CD4-positive, alpha-beta T cell treated with Interleukin-4 for 4 hours (primary cell): ENCODE measurements at places on chromosomes 2 and 18.
A peak's percentile ranks its signal among the peaks of the same experiment; 100 is the strongest.

- DNase-seq: no peak
Measured at GRCh38 chr2:218395456-218395825, 4.2 kb upstream of the CTDSP1 start.

GRCh38 chr2:126880817-126881216 lies 17.9 kb upstream of the TEX51 start:
- no peak for DNase-seq

DNA sequence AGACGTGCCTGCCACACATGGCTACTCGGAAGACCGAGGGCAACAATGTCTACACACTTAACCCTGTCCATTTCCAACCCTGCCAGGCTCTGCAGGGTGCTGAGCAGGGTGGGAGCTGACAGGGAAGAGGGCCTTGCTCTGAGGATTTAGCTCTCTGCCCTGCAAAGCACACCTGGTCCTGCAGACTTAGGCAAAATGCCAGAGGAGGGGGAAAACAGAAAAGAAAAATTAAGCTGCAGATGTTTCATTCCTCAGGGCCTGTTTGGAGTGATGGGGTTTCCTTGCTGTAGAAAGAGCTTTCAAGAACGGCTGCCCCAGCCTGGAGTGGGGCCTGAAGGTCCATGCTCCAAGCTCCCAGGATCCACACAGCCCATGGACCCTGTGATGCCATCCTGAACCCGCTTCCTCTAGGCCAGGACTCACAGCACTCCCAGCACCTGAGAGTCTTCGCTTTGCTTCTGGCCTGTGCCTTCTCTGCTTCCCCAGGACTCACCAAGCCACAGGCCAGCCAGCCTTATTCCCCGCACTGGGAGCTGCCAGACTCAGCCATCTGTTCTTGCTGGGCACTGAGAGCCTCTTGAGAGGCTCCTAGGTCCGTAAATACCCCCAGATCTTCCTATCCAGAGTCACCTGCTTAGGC lies 9.1 kb upstream of the TEX51 start:
- no peak for DNase-seq

GRCh38 chr18:12857991-12858544 lies 26.0 kb downstream of the PTPN2 start:
- DNase-seq: no peak

DNA sequence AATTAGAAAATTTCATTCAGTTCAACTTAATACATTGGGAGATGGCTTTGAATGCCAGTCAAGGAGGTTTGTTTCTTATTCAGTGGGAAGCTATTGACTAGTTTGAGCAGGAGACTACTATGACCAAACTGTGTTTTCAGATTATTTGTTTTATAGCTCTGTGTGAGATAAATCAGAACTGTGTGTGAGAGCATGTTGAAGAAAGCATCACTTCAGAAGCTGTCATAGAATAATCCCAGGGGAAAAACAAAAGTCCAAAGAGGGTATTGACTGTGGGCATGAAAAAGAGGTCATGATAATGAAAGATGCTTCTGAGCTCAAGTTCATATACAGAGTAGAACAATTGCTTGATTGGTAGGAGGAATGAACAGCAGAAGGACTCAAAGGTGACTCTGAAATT lies 160.6 kb downstream of the MAP2 start:
- no peak for DNase-seq

DNA sequence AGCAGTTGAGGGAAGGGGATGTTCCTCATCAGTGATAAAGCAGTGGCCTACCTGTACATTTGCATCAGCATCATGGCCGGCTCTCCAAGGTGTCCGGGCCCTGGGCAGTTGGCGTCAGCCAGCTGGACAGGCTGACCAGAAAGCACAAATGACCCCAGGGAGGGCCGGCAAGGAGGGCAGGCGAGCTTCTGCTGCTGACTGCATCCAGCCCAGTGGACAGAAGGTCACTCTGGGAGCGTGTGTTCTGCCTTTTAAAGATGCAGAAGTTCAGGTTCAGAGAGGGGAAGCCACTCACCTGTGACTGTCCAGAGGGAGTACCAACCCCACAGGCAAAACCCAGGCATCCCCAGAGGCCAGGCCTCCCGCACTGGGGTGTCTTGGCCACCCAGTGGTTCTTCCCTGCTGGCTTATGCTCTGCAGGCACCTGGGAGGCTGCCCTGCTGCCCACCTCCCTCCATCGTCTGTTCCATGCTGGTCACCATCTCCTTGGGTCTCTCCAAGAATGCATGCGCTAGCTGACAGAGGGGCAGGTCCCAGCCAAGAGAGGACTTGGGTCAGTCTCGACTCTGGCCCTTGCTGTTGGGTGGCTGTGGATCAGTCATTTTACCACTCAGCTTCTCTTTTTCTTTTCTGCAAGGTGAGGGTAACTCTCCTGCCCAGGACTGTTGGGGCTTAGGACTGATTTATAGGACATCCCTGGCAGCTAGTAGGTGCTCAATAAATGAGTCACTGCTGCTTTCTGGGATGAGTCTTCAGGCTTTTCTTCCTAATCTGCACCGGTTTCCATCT lies 89.9 kb downstream of the INHBB start:
- DNase-seq: no peak

DNA sequence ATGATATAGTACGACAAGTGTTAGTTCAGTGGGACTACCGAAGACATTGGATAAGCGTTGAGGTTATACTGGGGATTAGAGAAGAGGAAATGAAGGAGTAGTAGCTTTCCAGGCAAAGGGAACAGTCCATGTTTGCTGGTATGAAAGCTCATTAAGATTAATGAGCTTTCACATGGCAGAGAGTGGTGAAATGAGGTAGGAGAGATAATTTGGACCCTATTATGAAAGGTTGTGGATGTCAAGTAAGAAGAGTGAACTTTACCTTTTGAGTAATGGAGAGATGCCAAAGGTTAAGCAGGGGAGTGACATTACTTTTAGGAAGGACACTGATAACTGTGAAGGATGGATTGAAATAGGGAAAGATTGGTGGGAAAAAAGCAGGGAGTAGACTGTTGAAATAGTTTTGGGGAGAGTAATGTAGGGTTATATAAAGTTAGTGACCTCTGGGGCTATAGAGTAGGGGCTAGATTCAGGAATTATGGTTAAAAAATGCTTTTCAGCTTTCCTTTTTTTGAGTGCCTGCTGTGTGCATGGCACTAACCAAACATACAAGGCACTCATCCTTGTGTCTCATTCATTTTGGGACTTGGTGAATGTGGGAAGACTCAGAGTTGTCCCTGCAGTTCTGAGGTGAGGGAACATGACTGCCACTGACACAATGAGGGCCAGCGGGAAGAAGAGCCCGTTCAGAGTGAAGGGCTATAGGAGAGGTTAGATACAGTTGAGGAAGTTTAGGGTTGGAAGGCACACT lies 87.2 kb upstream of the STON1 start:
- DNase-seq: no peak

- DNase-seq: no peak
Measured at GRCh38 chr2:234691214-234691575, 194.3 kb upstream of the ARL4C start.

DNA sequence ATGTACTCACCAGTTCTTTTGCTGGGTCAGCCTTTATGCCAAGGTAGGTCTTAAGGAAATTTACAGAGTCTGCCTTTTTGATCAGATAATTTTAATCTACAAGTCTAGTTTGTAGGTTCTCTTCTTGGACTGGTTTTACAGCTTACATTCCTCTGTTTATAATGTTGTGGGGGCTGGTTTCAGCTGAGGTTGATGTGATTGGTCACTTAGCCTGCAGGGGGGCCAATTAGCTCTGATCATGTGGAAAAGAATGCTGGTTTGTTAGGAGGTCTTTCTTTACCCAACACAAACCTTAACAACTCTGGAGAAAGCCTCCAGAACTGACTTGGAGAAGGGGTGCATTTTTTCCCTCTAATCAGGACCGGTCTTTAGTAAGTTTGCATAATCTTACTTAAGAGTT lies at the start of gene KCNJ13:
KCNJ13 (minus strand) TSS at position 131 of the 400 bp plus-strand sequence. CDS start 5,203 bp downstream, outside the sequence.
- no peak for DNase-seq

GRCh38 chr2:63891488-63892030 lies 49.9 kb downstream of the UGP2 start:
- DNase-seq: no peak

GRCh38 chr2:8571301-8571791 lies 110.5 kb upstream of the ID2 start:
- no peak for DNase-seq

DNA sequence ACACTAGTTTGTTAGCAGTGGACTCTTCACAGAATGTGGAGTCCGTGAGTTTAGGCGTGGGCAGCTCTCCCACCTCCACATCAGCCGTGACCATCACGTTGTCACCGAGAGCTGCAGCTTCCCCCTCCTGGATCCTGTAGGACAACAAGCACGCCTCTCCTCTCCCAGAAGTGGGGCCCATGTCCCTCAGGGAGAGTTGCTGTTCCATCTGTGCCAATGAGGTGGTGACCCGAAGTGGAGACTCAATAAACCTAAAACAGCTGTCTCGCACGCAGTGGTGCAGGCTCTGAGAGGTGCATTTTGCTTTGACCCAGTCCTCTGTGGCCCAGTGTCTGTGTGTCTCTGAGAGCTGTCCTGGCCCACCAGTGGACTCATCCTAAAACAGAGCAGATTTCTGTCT lies 456.5 kb upstream of the SOX11 start:
- no peak for DNase-seq

DNA sequence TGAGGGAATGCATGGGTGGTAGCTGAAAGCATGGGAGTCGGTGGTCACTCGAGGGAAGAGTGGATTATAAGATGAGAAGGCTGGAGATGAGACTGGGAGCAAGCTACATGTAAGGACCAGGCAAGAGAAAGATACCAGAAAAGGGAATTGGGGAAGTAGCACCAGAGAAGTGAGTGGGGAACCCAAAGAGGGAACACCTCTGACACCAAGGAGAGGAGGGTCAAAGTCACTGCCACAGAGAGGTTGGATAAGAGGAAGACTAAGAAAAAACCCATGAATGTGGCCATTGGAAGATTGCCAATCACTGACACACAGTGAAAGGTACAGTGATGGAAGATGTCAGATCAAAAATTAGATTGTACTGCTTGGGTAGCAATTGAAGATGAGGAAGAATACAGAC lies 473.9 kb downstream of the BCL11A start:
- no peak for DNase-seq

GRCh38 chr18:55233857-55234256 lies 274.6 kb upstream of the CCDC68 start:
- no peak for DNase-seq

DNA sequence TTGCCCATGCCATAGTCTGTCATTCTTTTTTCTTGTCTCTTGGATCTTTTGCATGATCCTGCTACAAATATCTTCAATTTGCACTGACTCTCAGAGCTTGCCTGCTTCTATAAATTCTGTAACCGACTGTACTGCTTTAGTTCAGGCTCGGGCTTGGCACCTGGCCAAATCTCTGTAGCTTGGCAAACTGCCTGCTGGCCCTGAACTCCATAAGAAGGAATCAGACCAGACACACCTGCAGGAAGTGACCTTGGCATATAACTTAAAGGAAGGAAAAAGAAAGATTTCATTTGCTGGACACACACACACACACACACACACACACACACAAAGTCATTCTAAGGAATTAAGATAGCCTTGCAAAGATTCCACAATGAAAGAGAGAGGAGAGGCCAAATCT lies 291.2 kb upstream of the DDX18 start:
- DNase-seq: no peak

GRCh38 chr2:780002-780401 lies 102.8 kb upstream of the TMEM18 start:
- no peak for DNase-seq

DNA sequence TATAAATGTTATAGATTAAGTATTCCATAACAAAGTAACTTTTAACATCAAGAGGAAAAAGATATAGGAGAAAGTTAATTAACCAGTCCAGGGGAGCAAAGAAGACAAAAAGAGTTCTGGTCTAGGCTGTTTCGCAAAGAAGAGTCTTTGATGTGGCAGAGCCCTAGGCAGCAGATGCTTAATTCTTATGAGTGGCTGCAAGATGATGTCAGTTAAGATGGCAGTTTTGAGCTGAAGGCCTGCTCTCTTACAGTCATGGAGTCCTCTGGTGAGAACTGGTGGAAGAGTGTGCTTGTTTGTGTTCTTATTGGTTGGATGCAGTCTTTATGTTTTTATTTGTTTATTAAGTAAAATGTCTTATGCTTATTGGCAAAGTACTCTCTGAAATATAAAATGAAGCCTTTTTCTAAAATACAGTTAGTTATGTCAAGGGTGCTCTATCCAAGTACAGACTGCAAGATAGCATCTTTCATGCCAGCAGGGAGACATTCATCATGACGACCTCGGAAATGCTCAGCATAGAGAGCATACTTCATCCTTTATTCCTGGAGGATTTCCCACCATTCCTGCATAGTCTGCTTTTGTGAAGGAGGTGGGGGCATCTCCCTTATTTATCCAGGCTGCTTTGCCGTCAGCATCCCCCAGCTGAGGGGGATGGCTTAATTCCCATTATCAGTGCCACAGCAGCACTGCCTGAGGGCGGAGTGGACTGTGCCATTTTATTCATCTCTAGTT lies 38.9 kb upstream of the SERPINE2 start:
- DNase-seq: no peak

DNA sequence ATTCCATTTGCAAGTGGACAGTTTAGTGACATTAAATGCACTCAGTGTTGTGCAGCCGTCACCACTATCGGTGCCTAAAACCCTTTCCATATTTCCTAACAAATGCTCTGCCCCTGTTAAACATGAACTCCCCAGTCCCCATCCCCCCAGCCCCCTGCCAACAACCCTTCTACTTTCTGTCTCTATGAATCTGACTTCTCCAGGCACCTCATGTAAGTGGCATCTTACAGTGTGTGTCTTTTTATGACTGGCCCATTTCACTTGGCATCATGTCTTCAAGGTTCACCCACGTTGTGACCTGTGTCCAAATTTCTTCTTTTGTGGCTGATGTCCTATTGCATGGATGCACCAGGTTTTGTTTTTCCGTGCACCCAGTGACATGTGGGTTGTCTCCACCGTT lies 140.9 kb upstream of the GPC1 start:
- no peak for DNase-seq

- DNase-seq: no peak
Measured at GRCh38 chr2:33411765-33412164, 64.7 kb upstream of the RASGRP3 start.

- DNase-seq: no peak
Measured at GRCh38 chr2:28082131-28082530, 191.6 kb downstream of the BABAM2 start.

DNA sequence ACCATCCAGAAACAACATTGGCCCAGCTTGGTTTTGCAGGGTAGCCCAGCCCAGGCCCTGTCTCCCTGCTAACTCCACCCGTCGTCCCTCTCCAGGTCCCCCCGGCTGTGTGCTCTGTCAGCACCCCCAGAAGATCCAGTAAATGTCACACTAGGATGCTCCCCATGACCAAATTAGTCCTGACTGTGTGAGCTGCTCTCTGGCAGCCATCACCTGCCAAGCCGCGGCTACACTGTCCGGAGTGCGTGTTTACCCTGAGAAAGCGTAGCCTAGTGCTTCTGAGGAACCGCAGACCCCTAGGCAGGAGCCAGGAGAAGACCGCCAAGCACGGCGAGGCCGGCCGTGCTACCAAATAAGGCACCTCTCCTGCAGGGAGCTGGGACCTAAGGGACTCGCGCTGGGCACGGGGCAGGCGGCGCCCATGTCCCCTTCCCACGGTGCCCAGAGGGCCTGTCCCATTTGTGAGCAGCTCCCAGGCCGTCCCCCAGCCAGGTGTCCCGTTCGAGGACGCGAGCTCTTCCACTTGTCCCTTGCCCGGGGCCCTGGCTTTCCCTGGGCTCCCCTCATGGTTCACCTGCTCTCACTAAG lies 849.9 kb downstream of the RNF144A start:
- no peak for DNase-seq

GRCh38 chr2:233063269-233063975 lies 3.3 kb downstream of the INPP5D start:
- peak; percentile 33 for DNase-seq
